Fibroblast of mammary gland (primary cell): ENCODE measurements at places on chromosomes 6 and 20.

DNA sequence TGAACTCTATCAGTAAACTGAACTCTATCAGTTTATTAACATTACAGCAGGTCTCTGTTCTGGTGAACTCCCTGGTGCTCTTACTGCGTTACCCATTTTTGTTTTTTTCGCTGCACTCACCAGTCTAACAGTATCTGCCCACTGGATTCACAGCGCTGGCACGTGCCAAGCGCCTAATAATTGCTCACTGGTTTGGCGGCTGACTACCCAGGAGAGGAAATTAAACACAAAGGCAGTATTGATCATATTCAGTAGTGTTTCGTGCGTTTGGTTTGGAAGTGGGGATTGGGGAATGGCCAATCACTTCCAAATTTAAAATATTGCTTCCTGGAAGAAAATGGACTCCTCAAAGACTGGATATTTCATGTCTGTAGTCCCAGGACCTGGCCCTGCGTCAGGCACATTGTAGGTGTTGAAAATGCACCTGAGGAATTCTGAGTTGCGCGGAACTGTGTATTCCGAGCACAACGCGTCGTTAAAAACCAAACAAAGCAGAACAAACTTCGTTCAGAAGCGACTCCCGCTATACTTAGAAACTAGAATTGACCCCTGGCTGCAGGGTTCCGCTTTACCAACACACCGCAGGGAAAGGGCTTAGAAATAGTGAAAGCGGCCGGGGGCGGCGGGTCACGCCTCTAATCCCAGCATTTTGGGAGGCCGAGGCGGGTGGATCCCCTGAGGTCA, 1.1 kb upstream of the RPS12 start:
- peak; percentile 55 for DNase-seq

DNA sequence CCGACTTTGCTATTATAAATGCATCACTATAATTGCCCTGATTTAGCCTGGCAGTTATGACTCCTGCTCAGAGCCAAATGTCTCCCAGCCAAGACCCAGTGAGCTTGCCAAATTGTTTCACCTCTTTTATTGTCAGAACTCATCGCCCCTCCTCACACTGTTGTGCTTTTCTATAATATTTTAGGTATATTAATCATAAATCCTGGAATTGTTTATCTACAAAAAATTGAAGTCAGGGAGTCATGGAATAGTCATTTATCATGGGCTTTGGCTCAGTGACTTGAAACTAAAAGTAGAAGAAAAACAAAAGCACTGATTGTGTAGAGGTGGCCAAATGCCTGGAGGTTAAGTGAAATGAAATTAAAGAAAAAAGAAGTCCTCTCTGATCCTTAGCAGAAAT, 85.6 kb downstream of the PFDN4 start:
- no peak for DNase-seq

- no peak for DNase-seq
These were observed 25.3 kb downstream of the CTCFL start for GRCh38 chr20:57499676-57500075.

GRCh38 chr6:119201480-119201879, 123.0 kb upstream of the FAM184A start:
- DNase-seq, result no peak

DNA sequence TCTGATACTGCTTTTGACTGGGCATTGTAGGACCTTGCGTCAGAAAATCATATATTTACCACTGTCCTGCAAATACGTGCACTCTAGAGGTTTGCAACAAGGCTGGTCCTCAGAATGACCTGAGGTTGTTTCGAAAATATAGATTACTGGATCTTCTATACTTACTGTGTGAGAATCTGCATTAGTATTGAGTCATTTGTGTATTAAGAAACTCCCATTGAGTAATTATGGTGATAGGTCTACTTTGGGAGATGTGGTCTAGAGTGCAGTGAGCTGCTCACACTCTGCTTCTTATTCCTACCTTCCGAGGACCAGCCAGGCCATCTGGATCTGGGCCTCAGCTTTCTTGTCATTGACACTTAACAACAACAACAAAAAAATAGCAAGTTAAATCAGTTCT, 9.6 kb downstream of the KLHL32 start:
- DNase-seq, result no peak

DNA sequence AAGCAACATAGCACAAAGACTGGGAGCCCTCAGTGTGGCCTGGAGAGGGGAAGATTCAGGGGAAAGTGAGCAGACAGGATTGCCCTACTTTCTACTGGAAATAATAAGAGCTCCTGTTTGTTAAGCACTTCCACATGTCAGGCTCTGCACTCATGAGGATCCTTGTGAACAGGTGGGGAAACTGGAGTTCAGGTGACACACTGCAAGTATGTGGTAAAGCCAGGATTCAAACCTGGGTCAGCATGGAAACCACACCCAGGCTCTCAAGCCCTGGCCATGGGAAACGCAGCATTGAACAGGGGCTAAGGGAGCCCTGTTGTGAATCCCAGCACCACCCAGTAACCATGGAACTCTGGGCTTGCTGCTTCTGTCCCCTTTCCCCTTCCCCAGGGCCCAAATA, 42.8 kb upstream of the ID1 start:
- DNase-seq, result no peak

- DNase-seq, result peak; percentile 15
These were observed 174.8 kb downstream of the CDH26 start for GRCh38 chr20:60132827-60133670.

GRCh38 chr6:43708860-43709653, 21.5 kb upstream of the MRPS18A start:
- peak; percentile 96 for DNase-seq

GRCh38 chr6:102075539-102075938, 682.0 kb downstream of the GRIK2 start:
- peak; percentile 1 for DNase-seq

- DNase-seq, result no peak
These were observed 18.1 kb downstream of the RBM38 start for GRCh38 chr20:57409316-57409671.

GRCh38 chr6:73943930-73944652, 248.1 kb downstream of the CD109 start:
- no peak for DNase-seq

- no peak for DNase-seq
These were observed 148.3 kb upstream of the AFDN start for GRCh38 chr6:167678102-167679101.

- DNase-seq, result peak; percentile 95
These were observed 36.2 kb upstream of the RGS17 start for GRCh38 chr6:153167061-153167891.

GRCh38 chr20:46905364-46906125, 10.9 kb downstream of the EYA2 start:
- DNase-seq, result peak; percentile 7

- DNase-seq, result no peak
These were observed 50.8 kb upstream of the MYLIP start for GRCh38 chr6:16078064-16078463.

- DNase-seq, result no peak
These were observed 10.7 kb downstream of the ANGPT4 start for GRCh38 chr20:905396-905961.

- no peak for DNase-seq
These were observed 131.1 kb downstream of the DST start for GRCh38 chr6:56511591-56511990.

- DNase-seq, result no peak
These were observed 652 bp downstream of the BMP6 start for GRCh38 chr6:7726416-7727085.

DNA sequence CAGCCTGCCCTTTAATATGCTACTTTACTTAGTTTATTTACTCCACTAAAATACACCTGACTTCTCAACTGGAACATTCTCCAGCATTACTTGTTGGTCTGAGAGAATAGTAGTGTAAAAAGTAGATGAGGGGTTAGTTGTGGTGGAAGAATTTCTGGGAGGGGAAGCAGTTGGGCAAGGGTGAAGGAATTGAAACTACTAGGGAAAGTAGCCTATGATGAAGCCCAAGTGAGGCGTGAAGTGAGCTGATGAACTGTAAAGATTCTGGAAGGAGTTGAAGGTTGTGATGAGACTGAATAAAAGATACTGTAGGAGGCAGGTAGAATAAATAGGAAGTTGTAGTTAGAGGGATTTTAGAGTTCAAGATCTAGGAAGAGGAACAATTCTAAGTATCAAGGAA, 72.5 kb downstream of the ITCH start:
- no peak for DNase-seq

DNA sequence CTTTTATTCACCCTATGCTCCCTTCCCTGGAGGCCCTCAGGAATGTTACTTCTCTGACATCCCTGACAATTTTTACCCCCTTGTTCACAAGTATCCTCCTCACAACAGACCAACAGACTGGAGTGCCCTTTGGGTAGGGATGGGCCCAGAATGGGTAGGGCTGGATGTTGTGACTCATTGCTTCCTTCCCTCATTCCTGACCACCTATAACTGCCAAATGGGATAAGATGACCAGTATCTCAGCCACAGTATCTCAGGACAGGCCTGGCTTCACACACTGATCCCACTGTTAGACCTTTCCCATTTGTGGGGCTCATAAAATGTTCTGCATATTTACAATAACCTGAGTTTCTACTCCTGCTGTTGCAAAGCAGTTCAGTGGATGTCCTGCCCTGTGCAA, 223.0 kb upstream of the LRFN2 start:
- DNase-seq, result no peak

- no peak for DNase-seq
These were observed 155.8 kb downstream of the GRM4 start for GRCh38 chr6:33990061-33990541.

DNA sequence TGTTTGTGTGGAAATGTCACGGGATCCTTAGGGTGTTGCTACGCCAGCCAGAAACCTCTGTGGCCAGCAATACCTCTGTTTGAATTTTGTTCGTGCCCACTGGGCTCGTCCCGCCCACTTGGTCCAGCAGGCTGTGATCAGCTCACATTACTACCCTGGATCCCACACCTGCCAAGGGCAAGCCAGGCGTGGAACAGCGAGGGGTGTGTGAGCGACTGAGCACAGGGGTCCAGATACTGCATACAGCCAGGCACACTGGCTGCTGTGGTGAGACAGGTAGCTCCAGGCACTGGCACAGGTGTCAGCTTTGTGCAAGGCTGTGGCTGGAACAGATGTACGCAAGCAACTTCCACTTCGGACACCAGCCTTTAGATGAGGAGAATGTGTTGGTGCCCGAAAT, 718.9 kb downstream of the EPHA7 start:
- DNase-seq, result no peak

DNA sequence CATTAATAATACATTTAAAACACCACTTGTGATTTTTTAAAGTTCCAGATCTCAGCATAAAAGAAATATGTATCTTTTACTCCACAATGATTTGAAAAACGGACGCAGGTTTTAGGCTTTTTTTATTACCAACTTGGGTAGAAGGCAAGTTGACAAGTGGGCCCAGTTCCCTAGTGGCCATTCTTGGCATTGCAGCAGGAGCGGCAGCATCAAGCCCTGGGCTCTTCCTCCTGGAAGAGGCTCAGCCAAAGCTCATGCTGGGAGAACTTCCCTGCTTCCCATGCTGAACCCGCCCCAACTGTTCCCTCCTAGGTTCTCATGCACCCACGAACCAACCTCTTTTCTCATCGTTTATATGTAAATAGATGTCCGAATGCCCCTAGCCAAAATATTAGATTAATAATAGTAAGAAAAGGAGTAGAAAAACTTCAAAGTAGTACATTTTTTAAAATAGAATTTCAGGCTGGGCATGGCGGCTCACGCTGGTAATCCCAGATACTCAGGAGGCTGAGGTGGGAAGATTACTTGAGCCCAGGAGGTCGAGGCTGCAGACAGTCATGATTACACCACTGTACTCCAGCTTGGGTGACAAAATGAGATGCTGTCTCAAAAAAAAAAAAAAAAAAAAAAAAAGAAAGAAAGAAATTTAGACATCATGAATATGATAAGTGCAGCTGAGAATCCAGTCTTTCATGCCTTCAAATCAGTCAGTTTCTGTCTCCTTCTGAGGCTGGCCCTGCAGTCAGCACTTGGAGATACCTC, 18.2 kb upstream of the MYB start:
- peak; percentile 55 for DNase-seq

GRCh38 chr6:72784581-72784980, 162.7 kb downstream of the KCNQ5 start:
- peak; percentile 61 for DNase-seq

DNA sequence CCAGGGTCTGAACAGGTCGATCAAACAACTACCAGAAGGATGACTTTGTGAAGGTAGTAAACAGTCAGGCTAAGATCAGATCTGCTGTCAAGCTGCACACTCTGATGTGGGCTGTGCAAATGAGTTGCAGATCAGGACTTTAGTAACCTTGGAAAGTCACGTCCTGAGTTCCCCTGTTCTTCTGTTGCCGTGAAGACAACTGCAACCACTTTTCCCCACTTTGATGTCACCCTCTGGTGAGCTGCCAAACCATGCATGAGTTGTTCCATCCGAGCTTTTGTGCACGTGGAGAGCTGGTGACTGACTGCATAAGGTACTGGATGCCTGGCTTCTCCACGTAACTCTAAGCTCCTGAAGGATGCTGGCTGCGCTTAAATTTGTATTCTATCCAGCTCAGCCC, 111.0 kb downstream of the CD83 start:
- DNase-seq, result peak; percentile 78

GRCh38 chr6:129696843-129697242, 13.1 kb downstream of the ARHGAP18 start:
- no peak for DNase-seq

DNA sequence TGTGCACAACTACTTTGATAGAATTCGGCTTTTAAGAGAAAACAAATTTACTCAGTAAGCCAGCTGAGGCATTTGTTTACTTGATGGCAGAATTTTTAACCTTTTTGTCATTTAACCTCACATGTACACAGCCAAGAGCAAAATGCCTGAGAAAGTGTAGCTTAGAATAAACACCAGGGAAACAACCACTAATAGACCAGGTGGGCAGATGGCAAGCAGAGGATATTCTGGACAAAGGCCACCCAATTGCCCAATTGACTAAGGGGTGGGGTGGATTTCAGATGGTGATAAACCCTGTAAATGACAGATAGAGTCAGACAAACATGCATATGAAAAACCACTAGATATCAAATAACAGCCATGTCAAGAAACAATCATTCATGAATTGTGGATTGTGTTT, 190.7 kb upstream of the FBXL4 start:
- no peak for DNase-seq

GRCh38 chr6:44266347-44266746, 996 bp upstream of the NFKBIE start:
- DNase-seq, result no peak

DNA sequence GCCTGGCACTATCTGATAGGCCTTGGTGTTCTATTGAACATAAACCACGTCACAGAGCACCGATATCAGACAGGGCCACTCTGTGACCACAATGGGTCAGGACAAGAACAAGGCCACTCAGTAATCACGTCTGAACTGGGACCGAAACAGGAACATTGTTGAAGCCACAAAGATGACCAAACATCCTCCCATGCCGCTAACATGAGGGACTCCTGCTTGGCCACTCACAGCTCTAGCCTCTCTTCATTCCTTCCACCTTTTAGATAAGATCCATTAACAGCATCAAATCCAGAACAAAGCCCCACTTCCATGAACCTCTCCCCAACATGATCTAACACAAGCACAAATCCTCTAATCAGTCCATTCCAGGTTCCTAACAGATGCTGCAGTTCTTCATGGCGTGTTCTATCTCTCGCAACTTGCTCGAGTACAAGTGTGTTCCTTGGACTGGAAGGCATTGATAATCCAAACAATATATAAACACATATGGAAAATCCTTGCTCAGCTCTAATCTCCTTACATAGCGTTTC, 7.4 kb downstream of the SIRT5 start:
- DNase-seq, result no peak
